ENCODE measurements at places on chromosomes 5 and 9. TPM values are rescaled to one million over a fixed set of nuclear protein-coding genes. Genes with fewer than 3 reads are reported as not detected.
A peak's percentile ranks its signal among the peaks of the same experiment; 100 is the strongest.

- no peak for DNase-seq
Observed at GRCh38 chr5:41109186-41109585, 38.0 kb upstream of the MROH2B start.

The NPR2 gene
- 30.2 TPM for polyA plus RNA-seq

GRCh38 chr5:84255315-84255714, 129.4 kb downstream of the EDIL3 start:
- DNase-seq: no peak

DNA sequence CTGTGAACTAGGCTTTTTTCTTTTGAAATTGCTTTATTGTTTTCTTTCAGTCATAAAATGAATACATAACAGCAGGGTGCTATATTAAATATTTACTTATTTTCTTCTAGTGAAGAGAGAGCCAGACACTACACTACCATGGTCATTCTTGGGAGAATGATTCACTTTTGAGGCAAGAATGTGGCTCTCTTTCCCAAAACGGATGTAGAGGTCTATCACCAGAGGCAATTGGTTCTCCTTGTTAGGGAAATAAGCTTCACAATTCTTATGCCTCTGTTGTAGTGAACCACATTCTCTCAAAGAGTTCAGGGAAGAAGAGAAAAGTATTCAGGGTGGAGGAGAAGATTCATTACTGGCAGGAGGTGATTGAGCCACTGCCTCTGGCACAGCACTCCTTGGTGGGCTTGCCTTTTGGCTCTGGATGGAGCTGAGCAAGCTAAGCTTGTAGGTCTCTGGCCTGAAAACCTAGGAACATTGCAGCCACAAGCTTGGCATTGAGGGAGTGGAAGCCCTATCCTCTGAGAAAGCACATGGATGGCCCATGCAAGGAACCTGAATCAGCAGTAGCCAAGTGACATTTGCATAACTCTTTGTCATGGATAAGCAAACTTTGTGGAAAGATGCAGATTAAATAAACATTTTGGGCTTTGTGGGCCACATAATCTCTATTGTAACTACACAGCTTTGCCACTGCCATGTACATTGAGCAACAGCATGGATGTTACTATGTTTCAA, 179.0 kb upstream of the TNC start:
- no peak for DNase-seq

The HAVCR2 gene
- 2.3 TPM for polyA plus RNA-seq

GRCh38 chr9:116020146-116020545, 133.4 kb upstream of the PAPPA start:
- no peak for DNase-seq

DNA sequence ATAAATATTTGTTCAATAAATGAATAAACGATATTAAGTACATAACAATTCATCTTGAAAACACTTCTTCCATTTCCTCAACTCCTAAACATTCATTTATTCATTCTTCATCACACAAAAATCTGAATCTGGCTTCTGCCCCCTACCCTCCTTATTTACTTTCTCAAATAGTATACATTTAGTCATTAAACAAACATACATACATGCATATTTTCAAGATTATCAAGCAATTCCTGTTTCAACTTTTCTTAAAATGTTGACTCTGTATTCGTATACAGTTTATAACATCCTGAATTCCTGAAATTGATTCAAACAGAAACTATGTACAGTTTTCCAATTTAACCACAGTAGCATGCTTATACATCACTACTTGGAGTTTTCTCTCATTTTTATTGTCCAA, 129.0 kb downstream of the MUSK start:
- DNase-seq: no peak

DNA sequence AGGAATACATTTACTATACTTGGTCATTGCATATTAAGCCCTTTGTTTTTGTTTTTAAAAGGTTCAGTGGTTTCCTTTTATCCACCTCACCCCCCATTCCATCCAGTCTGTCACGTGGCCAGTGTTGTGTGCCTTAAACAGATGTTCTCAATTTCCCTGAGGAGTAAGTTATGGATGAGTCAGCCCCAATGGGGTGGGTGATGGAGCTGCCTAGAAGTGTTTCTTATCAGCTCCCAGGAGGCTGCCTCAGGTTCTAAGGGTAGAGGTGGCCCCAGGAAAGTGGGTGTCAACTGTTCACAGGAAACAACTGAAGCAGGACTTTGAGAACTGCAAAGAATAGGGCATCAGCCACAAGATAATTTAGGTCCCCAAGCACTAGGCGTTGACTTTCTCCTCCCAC, 41.1 kb downstream of the ACTBL2 start:
- DNase-seq: no peak

GRCh38 chr9:121498150-121498486, 1.5 kb downstream of the GGTA1 start:
- DNase-seq: peak; percentile 68

The EPB41L4B gene
- polyA plus RNA-seq: 11.3 TPM

DNA sequence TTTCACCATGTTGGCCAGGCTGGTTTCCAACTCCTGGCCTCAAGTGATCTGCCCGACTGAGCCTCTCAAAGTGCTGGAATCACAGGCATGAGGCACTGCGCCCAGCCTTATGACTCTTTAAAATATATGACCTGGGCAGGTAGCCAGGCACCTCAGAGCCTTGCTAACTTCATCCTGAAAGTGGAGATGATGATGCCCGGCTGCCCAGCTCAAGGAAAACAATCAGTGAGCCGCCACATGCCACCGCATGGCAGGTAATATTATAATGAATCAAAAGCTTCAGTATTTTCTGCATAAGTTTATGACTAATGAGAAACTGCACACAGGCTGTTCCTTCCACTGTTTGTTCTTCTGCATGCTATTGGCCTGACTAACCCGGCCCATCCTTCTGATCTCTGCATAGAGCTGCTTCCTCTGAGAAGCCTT, 30.4 kb upstream of the DMRT1 start:
- no peak for DNase-seq

DNA sequence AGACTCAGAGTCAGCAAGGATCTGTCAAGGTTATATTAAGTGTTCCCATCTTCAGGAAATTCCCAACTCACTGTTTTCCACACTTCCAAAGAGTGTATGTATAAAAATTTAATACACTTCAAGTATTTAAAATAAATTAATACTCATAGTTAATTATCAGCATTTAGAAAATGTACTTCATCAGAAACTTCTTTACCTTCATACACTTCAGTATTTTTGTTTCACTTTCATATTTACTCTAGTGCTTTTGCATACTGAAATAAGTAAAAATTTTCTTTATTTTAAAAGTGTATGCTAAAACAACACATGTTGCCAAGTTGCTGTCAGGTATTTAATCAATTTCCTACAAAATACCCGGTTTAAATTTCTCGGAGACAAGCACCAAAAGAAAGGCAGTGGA, 16.5 kb downstream of the RICTOR start:
- DNase-seq: no peak

DNA sequence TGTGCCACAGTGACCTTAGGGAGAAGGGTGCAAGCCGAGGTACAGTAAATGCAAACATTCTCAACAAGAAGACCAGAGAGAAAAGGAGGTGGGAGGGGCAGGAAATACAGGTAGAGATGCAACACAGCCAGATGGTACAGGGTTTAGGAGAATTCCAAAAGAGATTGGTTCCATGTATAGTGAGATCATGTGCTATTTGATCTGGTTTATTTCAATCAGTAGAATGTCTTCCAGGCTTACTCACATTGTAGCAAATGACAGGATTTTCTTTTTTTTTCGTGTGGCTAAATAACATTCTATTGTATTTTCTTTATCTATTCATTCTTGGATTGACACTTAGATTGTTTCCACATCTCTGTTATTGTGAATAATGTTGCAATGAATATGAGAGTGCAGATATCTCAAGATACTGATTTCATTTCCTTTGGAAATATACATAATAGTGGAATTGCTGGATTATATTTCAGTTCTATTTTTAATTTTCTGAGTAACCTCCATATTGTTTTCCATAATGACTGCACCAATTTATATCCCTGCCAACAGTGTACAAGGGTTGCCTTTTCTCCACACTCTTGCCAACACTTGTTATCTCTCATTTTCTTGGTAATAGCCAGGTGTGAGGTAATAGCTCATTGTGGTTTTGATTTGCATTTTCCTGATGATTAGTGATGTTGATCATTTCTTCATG, 107.8 kb upstream of the GAS1 start:
- no peak for DNase-seq

DNA sequence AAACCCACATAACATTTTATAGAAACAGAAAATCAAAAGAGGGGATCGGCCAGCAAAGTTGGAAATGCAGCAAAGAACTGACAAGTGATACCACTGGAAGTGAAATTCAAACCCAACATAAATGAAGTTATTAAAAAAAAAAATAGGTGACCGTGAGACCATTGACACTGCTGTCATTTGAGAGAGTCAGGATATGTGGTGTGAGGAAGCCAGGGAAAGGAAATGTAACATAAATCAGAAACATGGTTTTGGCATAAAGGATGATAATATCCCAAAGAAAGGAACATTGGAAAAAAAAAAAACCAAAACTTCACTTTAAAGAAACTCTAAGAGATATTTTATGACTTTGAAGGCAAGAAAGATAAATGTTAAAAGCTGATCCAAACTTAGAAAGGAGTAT, 312.4 kb upstream of the PIK3R1 start:
- DNase-seq: no peak

GRCh38 chr5:1792842-1793266, 6.8 kb downstream of the MRPL36 start:
- DNase-seq: no peak

- DNase-seq: peak; percentile 78
Observed at GRCh38 chr5:171907725-171908343, 98.6 kb downstream of the FBXW11 start.

GRCh38 chr5:53965459-53965858, 344.9 kb downstream of the ARL15 start:
- DNase-seq: no peak

GRCh38 chr9:134231330-134231745, 67.0 kb upstream of the RNU6ATAC start:
- DNase-seq: no peak

DNA sequence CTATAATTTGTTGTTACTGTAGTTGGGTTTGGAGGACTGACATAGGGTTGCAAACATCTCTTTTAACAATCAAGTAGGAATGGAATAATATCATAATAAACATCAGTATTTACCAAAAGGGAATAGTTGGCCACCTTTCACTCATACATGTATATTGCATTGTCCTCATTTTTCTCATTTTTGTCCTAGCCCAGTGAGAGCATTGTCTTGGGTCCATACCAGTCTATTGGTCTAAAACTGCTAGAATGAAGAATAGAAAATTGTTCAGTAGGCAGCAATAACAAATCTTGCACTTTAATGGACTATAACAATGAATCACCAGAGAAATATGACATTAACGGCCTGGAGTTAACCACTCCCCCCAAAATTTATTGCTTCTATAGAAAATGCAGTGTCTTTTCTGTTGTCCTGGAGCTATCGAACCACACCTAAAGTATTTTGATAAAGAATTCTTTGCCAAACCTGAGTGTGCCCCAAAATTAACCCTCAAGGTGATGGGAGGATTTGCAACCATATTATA, 80.9 kb upstream of the IL33 start:
- no peak for DNase-seq

GRCh38 chr5:95620030-95620869, at the start of gene GPR150:
TSS of gene GPR150 (plus strand) at chr5:95620087. CDS start at chr5:95620276, 189 bp downstream.
- no peak for DNase-seq

DNA sequence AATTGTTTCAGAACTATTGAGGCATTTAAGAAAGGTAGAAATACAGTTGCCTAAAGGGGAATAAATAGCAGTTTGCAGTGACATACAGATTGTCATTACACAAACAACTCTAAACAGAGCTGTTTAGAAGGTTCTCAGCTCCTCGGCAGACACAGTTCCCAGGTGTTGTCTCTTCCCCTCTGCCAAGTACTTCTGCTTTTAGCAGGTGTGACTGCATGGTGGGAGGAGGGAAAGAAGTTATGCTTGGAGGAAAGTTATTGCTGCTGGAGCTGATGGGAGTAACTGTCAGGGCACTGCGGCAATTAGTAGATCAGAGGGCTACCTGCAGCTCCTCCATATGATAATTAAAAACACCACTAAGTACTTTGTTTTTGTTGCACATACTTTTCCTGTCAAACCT, 14.5 kb downstream of the EDIL3 start:
- no peak for DNase-seq

DNA sequence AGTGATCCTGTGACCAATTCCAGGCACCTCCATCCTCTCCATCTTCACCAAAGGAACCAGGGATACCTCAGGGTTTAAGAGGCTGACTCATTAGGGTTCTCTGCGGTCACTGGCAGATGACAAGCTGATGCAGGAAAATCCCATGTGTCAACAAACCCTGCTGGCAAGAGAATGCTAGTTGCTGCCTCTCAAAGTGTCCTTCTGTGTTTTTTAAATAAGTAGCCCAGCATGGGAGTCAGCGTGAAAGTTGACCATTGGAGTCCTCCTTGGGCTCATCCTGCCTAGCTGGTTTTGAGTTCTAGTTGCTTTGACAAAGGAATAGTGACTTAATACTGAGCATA, 200.2 kb downstream of the SLIT3 start:
- DNase-seq: no peak

GRCh38 chr9:92558612-92559374, 23.0 kb upstream of the ECM2 start:
- DNase-seq: no peak

- DNase-seq: no peak
Observed at GRCh38 chr5:137234973-137235943, 263.9 kb downstream of the SPOCK1 start.

The ZBED3 gene
- 8.8 TPM for polyA plus RNA-seq

DNA sequence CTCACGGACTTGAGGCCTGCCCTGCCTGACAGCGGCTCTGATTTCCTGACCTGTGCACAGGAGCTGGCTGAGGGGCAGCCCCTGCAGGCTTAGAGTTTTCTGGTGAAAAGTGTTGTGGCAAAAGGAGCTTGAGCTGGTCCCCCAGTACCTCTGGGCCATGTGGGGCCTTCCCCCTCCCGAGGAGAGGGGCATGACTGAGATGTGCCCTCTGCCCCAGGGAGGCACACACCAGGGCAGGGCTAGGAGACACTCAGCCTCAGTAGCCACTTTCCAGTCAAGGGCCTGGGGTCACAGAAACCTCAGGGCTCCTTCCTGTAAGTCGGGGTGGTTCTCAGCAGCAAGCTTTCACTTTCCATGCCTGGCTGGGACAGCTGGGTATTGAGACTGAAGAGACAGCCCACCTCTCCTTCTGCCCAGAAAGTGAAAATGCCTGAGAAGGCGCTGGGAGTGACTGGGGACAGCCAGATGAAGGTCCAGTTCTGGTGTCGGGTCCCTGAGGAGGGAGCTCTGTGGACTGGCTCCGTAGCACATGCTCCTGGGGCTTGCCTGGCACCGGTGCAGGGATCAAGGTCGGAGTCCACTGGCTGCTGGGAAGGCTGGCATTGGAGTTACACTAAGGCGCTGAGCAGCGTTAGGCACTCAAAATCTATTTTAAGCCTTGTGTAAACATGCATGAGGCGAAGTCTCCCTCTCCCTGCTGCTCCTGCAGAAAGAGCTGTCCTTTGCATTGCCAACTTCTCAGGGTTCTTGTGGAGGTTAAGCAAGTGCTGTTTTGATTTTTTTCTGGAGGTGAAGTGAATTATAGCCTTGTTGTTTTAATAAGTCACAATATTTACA, 394.9 kb downstream of the GADD45G start:
- DNase-seq: peak; percentile 54

The TNFSF8 gene
- polyA plus RNA-seq: 0.43 TPM
